ENCODE measurements at places on chromosomes 5 and 9.

- DNase-seq = no peak
These were observed 396.1 kb downstream of the ENC1 start for GRCh38 chr5:74244406-74244805.

DNA sequence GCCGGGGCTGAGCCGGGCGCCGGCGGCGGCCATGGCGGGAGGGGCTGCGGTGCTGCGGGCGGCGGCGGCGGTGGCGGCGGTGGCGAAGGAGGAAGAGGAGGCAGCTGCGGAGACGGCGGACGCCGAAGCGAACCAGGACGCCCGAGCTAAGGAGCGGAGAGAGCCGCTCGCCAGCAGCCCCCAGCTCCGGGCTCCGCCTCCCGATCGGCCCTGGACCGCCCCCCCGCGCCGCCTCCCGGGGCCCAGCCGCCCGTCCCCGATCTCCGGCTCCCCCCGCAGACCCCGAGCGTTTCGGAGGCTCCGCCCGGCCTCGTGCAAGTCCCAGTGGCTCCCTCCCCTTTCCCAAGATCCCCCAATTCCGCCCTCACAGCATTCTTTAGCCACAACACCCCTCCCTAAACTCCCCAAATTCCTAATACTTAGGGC is at the start of gene ASTN2:
ASTN2 (minus strand) TSS at position 152 of the 426 bp plus-strand sequence; CDS start at position 33, 119 bp downstream.
- no peak for DNase-seq

- no peak for DNase-seq
These were observed 937.3 kb upstream of the ARRDC3 start for GRCh38 chr5:92320446-92320845.

GRCh38 chr5:179914032-179914755 is 6.5 kb upstream of the TBC1D9B start:
- DNase-seq = no peak

DNA sequence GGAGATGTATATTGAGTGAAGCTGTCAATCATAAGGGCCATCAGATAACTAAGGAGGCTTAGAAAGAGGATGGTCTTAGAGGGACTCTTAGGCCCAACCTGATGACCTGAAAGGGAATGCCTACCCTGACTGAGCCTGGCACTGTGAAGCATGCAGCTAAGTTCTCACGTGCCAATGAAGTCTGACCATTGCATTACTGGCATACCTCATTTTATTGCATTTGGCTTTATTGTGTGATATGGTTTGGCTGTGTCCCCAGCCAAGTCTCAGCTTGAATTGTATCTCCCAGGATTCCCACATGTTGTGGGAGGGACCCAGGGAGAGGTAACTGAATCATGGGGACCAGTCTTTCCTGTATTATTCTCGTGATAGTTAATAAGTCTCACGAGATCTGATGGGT is 421.6 kb upstream of the SGCD start:
- no peak for DNase-seq

GRCh38 chr9:77978086-77978781 is 53.4 kb downstream of the GNAQ start:
- DNase-seq = no peak

DNA sequence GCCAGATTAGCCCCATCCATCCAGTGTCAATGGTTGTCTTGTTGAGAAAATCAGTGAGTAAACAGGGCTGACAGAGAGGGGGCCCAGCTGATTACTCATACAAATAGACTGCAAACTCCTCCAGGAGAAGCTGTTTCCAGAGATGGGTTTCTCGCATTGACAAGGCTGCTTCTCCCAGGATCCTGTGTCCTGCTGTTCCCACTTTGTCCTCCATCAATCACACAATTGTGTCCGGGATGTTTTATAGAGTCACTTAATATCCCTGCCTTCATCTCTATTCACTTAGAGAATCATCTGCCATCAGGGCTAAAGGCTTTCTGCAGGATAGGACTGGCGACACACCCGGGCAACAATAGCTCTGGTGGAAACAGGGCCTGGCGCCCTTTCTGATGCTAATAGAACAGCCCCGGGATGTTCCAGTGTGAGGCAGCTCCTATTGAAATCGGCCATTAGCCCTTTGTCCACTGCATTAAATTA is 71.7 kb upstream of the TBCA start:
- DNase-seq = no peak

- no peak for DNase-seq
These were observed 77.2 kb downstream of the TMC1 start for GRCh38 chr9:72598639-72599038.

DNA sequence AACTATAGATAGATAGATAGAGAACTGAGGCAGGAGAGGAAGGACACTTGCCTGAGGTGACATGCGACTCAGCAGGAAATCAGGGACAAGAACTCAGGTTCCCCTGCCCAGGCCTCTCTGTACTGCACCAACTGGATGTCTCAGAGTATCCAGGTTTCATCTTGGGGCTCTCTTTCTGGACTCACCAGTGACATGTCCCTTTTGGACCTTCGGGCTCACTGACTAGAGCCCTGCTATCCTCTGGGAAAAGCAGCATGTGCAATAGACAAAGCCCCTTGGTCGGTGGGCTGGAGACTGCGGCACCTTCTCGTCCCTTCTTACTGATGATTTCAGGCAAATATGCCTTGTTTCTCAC is 104.5 kb downstream of the RGS3 start:
- no peak for DNase-seq

GRCh38 chr5:139381837-139382761 is 998 bp downstream of the SLC23A1 start:
- DNase-seq = no peak

GRCh38 chr5:37938076-37938852 is 98.4 kb upstream of the GDNF start:
- no peak for DNase-seq

DNA sequence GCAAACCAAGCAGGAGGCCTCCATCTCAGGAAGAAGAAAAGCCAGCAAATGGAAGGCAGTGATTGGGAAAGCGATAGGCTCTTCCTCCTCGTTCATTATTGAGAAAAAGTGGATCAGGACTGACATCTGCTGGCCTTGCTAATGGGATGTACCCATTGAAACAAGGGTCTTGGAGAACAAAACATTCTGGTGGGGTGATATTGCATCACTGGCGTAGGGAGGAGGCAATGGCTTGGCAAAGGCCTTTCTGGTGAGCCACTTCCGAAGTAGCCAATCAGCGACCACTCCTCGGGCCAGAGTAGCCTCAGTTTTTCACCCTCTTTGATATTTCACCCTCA is 86.7 kb upstream of the NFIB start:
- no peak for DNase-seq

DNA sequence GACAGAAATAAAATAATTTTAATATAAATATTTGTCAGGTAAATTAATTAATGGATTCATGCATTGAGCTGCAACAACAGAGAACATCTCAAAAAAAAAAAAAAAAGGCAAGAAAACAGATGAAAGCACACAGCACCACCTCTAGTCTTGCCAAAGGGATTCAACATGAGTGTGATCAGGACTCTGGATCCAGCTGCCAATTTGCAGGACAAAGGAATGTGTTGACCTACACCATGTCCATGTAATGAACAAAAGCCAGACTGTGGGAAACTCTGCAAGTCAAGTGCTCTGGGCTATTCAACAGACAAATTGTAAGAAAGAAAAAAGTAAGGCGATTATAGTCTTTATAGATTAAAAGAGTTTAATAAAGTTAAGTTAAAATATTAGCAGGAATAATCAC is 769.3 kb downstream of the TLR4 start:
- no peak for DNase-seq

DNA sequence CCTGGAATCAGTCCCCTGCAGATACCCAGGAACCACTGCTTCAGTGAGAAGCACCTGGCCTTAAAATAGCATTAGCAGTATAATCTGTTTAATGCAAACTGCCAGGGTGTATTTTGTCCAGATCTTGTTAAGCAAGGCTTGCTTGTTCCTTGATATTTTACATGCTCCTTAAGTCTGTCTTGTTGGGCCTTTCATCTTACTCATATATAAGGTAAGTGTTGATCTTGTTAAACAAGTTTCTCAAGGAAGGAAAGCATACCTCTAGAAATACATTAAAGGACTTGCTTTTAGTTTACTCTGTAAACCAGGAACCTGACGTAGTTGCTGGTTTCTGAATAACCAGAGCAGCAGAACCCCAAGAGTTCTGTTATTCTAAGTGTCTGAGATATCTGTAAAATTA is 13.7 kb downstream of the HSPA4 start:
- DNase-seq = no peak

DNA sequence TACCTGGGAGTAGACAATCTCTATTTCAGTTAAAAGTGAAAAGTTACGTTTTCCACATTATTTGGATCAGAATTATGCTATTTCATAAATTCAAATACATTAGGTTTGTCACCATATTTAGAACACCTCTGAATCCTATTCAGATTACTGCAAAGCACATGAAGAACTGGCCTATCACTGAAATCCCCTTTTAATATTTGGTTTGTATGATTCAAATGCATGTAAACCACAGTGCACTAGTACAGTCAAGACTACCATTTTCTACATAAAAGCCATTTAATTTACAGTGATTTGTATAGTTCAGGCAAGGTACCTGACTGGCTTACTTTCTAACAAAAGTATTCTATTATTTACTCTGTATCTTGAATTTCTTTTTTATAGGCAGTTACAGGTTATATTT is 212.5 kb downstream of the MEF2C start:
- no peak for DNase-seq

- no peak for DNase-seq
These were observed 31.6 kb upstream of the F2RL1 start for GRCh38 chr5:76787237-76787636.

DNA sequence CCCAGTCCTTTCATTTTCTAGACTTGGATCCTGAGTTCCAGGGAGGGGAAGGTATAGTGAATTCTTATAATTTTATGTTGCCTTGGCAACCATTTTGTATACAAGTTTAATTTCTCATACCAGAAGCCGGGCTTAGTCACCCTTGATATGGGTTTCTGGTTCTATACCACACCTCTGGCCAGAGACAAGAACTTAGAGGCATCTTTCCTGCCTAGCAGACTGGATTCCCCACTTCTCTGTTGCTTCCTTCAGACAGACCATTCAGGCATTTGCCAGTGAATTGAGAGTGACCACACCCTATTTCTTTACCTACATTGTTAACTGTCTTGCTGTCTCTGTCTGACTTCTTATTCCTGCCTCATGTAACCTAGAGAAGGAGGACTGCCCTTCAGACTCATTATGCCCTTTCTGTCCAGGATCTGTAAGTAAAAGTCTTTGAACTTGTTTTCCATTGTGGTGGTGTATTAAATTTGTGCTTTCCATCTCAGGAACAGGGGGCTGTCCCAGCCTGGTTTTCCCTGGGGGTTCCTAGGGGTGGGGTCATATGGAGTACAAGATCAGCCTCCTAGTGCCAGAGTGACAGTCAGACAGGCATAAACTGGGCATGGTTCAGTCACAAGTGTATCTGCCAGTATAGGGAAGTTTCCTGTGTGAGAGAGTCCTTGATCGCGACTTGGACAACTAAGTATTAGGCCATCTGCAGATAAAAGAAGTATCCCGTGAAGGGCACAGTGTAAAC is 27.4 kb downstream of the TNFSF8 start:
- DNase-seq = peak; percentile 26

GRCh38 chr5:173659423-173659822 is 43.0 kb upstream of the BOD1 start:
- no peak for DNase-seq

- DNase-seq = no peak
These were observed 143.6 kb downstream of the LHFPL2 start for GRCh38 chr5:78504704-78505677.

DNA sequence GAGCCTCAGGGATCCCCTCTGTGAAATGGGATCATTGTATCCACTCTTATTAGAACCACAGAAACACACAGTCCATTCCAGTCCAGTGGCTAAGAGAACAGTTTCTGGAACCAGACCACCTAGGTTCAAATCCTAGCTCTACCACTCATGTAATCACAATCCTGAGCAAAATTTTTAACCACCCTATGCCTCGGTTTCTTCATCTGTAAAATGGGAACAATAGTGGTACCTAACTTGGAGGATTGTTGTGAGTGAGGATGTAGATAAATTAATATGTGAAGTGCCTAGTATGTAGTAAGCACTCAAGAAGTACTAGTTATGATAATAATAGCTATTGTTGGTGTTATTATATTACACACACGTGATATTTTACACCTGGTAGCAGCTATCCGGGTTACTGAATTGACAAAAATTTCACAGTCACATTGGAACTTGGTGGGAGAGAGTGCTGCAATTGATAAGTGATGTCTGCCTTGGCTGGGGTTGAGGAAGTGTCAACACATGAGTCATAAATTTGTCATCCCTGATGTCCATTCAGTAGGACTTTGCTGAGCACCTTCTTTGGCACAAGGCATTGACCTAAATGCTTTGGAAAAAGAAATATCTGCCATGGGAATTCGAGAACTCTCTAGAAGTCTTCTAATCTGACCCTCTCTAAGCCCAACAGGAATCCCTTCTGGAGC is 68.4 kb downstream of the COL27A1 start:
- no peak for DNase-seq

DNA sequence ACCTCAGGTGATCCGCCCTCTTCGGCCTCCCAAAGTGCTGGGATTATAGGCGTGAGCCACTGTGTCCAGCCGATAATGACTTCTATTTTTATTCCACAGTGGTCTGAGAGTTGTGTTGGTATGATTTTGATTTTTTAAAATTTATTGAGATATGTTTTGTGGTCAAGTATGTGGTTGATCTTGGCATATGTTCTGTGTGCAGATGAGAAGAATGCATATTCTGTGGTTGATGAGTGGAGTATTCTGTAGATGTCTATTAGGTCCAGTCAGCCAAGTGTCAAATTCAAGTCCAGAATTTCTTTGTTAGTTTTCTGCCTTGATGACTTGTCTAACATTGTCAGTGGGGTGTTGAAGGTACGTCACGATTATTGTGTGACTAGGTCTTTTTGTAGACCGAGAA is 338.2 kb upstream of the TARS1 start:
- DNase-seq = no peak

DNA sequence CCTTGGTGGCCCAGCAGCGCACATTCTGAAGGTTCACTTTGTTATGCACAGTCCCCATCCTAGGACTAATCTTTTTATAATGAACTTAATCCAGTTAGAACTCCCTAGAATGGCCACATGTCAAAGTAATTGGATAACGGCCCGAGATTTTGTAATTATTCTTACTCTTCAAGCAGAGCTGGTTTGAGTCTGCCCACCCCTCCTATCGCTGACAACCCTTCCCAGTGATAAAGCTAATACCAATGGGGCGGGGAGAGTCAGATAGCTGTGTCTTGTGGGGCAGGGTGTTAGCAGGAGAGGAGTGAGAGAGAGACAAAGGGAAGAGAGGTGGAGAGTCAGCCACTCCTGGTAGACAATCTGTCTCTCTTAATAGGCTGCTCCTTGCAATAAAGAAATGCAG is 356.9 kb downstream of the SLIT3 start:
- no peak for DNase-seq

- no peak for DNase-seq
These were observed 432.3 kb upstream of the DAB2 start for GRCh38 chr5:39857041-39857440.

GRCh38 chr5:138369706-138370105 is 17.2 kb downstream of the KDM3B start:
- no peak for DNase-seq

GRCh38 chr9:76796296-76796695 is 32.1 kb downstream of the PCA3 start:
- DNase-seq = no peak

DNA sequence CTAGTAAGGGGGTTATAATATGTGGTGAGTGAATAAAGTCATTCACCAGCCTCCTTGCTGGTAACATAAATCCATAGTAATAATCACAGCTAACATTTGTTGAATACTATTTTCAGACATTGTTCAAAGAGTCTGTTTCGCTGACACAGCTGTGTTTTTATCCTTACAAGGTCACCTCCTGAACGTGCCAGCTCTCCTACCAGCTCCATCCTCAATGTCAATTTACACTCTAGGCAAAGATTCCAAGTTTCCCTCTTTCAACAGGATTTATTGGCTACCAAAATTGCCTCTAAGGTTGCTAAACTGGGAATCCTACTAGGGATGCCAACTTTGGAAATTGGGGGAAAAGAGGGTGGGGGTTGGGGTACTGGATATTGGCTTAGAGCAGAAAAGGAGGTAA is 30.7 kb upstream of the SMC5 start:
- DNase-seq = no peak

All from activated naive CD4-positive, alpha-beta T cell treated with anti-CD3 and anti-CD28 coated beads, Interleukin-2, amount 50 U/mL, for 16 hours (primary cell).